ENCODE measurements at places on chromosomes 3 and 15.

DNA sequence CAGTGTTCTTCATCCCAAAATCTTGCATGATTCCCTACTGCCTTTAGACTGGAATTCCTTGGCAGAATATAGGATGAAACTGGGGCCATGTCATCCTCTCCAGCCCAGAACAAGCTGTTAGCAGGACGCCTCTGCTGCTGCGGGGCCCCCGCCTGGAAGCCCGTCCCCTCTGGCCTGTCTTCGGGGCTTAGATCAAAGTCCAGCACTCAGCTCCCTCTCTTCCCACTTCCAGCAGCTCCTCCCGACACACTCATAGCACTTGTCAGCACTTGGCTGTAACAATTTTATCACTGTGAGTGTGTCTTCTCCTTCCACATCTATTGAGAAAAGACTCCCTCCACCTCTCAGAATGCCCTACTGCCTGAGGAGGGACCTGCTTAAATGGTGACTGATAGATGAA lies 112.0 kb upstream of the HACD2 start:
- H3K27ac ChIP-seq: no peak overlapping the region
- no peak for DNase-seq
- no peaks in the 10 kb centered on the region for H3K4me1 ChIP-seq

- no peak overlapping the region for H3K27ac ChIP-seq
- H3K36me3 ChIP-seq: no peaks in the 10 kb centered on the region
- peaks cover 18% of the 10 kb centered on the region for H3K27me3 ChIP-seq
These were observed 56.0 kb upstream of the DYNC1LI1 start for GRCh38 chr3:32626631-32627030.

- no peak overlapping the region for H3K4me3 ChIP-seq
- no peak overlapping the region for H3K27ac ChIP-seq
- H3K36me3 ChIP-seq: peaks cover 26% of the 10 kb centered on the region
- H3K27me3 ChIP-seq: no peaks in the 10 kb centered on the region
These were observed 117.9 kb downstream of the LRRC28 start for GRCh38 chr15:99369196-99369595.

DNA sequence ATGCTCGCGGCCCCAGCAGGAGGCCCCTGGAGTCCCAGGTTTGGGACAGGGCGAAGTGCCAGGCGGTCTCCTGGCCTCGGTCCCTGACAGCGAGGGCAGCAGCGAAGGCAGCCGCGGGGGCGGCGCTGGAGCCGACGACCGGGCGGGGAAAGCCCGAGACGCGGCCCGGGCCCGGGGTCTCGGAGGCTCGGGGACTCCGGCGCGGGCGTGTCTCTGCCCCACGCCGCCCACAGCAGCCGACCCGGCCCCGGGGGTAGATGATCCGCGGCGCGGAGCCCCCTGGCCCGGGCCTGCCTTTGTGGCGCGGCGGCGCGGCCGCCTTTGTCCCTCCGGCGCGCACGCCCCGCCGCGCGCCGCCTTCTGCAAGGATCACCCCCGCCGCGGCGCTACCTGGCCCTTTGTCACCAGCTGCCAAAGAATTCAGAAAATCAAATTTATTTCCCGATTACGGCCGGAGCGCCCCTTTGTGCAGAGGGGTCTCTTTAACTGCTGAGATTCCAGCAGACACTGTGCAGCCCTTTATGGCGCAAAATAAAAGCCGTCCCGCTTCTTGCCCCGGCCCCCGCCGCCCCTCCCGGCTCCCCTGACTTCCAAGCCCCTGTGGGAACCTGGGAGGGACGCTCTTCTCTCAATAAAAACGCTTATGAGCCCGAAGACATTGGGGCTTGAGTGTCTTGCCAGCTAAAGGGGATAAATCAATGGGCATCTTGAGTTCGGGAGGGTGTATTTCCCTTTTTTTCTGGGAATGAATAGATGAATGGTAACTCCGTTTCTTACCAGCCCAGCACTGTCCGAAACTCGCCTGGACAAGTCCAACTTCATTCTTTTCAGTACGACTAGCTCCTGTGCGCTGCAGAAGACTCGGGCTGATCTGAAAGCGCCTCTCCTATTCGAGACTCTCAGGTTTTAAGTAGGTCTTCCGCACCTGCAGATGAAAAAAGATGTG lies 68.4 kb downstream of the HES1 start:
- H3K4me3 ChIP-seq: peak overlapping the region; percentile 76
- H3K4me1 ChIP-seq: peaks cover 39% of the 10 kb centered on the region
- H3K36me3 ChIP-seq: peaks cover 3% of the 10 kb centered on the region
- H3K27ac ChIP-seq: no peak overlapping the region
- H3K27me3 ChIP-seq: peaks cover 37% of the 10 kb centered on the region

- H3K27me3 ChIP-seq: peaks cover 11% of the 10 kb centered on the region
- H3K4me1 ChIP-seq: peaks cover 38% of the 10 kb centered on the region
- no peak overlapping the region for H3K4me3 ChIP-seq
These were observed 85.0 kb downstream of the CCNL1 start for GRCh38 chr3:157074981-157075380.

DNA sequence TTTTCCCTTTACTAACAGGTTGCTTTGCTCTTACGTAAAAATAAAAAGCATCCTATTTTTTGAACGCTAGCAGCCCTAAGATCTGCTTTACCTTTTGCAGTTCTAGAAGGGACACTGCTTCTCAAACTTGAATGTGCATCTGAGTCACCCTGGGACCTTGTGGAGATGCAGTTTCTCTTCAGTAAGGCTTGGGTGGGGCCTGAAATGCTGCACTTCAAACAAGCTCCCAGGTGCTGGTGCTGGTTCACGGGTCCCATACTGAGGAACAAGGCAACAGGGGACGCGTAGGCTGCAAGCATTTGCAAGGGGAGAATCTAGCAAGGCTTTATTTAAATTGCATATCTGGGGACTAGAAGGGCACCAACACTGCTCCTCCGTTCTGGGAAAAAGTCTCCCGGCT lies 30.0 kb downstream of the MB21D2 start:
- peak overlapping the region; percentile 83 for H3K27ac ChIP-seq
- H3K4me3 ChIP-seq: no peak overlapping the region
- peak; percentile 36 for DNase-seq
- peaks cover 16% of the 10 kb centered on the region for H3K36me3 ChIP-seq
- no peaks in the 10 kb centered on the region for H3K27me3 ChIP-seq

DNA sequence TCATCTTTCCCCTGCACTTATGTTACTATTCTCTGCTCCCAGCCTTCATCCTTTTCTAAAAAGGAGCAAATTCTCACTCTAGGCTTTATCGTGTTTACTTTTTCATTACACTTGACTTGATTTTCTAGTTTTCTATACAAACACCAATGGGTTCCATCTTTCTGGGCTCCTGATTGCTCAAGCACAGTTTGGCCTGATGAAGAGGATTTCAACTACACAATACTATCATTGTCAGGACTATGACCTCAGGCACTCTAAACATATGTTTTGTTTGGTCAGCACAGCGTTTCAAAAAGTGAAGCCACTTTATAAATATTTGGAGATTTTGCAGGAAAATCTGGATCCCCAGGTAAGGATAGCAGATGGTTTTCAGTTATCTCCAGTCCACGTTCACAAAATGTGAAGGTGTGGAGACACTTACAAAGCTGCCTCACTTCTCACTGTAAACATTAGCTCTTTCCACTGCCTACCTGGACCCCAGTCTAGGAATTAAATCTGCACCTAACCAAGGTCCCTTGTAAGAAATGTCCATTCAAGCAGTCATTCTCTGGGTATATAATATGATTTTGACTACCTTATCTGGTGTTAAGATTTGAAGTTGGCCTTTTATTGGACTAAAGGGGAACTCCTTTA lies 86.2 kb downstream of the TGFBR2 start:
- no peak overlapping the region for H3K4me3 ChIP-seq
- peaks cover 65% of the 10 kb centered on the region for H3K4me1 ChIP-seq
- peak overlapping the region; percentile 75 for H3K27ac ChIP-seq
- no peaks in the 10 kb centered on the region for H3K27me3 ChIP-seq

DNA sequence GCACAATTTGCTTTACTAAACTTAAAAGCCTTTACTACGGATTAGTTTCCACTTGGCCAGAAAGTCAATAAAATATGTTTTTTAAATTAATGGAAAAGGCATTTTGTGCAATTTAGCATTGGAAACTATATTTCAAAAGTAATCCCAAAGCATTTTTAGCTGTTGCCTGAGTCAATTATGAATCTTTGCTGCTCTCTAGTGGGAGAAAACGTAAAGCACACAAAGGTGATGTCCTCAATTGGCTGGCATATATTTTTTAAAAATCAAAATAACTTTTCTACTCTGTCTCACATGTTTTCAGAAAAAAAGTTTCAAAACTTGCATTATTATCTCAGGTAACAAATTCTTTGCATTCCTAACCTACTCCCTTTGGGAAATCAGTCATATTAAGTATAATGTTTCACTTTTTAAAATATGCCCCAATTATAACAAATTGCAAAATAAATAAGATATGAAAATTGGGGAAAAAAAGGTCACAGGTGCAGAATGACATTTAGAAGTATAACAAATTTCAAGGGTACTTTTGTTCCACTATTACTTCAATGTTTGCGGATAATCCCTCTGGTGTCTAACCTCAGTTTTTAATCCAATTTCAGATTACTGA lies 47.2 kb upstream of the TEX55 start:
- no peak overlapping the region for H3K4me3 ChIP-seq
- no peak overlapping the region for H3K27ac ChIP-seq
- DNase-seq: no peak
- peaks cover 5% of the 10 kb centered on the region for H3K27me3 ChIP-seq

DNA sequence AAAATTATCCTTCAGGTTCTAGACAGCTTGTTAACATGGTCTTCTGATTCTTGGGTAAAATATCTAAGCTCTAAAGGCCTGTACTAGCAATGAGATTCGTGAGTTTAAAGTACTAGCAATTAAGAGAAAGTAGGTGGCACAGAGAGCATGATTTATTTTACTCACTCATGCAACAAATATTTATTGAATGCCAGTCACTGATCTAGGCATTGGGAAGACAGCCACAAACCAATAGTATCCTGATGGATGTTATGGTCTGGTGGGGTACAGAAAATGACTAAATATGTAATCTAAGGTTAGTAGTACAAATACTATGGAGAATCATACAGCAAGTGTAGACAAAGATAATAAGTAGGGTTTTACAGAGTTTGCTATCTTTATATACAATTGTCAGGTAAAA lies 751.3 kb downstream of the ZNF385D start:
- no peak for DNase-seq
- no peaks in the 10 kb centered on the region for H3K36me3 ChIP-seq
- no peak overlapping the region for H3K4me3 ChIP-seq
- H3K4me1 ChIP-seq: no peaks in the 10 kb centered on the region
- no peak overlapping the region for H3K27ac ChIP-seq
- no peaks in the 10 kb centered on the region for H3K27me3 ChIP-seq

DNA sequence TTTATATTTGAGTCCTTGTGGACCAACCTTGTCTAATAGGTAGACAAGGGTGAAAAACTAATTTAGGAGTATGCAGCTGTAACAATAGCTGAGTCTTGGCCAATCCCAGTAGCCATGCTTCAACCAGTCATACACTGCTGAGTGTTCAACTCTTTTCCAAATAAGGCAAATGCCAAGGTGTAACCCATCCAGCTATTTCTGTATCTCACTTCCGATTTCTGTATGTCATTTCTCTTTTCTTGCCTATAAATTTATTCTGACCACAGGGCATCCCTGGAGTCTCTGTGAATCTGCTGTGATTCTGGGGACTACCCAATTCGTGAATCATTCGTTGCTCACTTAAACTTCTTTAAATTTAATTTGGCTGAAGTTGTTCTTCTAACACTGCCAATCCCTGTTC lies 93.2 kb downstream of the MAGI1 start:
- H3K4me1 ChIP-seq: no peaks in the 10 kb centered on the region
- H3K27me3 ChIP-seq: no peaks in the 10 kb centered on the region
- H3K4me3 ChIP-seq: no peak overlapping the region
- no peak overlapping the region for H3K27ac ChIP-seq
- no peaks in the 10 kb centered on the region for H3K36me3 ChIP-seq

- H3K27me3 ChIP-seq: no peaks in the 10 kb centered on the region
- H3K27ac ChIP-seq: no peak overlapping the region
- no peak for DNase-seq
- peaks cover 3% of the 10 kb centered on the region for H3K4me1 ChIP-seq
These were observed 13.1 kb upstream of the RPL35A start for GRCh38 chr3:197936819-197937384.

GRCh38 chr15:84006421-84006820 lies 229.2 kb upstream of the GOLGA6L4 start:
- DNase-seq: no peak
- no peaks in the 10 kb centered on the region for H3K36me3 ChIP-seq
- H3K4me3 ChIP-seq: no peak overlapping the region
- H3K27ac ChIP-seq: no peak overlapping the region
- H3K4me1 ChIP-seq: no peaks in the 10 kb centered on the region

DNA sequence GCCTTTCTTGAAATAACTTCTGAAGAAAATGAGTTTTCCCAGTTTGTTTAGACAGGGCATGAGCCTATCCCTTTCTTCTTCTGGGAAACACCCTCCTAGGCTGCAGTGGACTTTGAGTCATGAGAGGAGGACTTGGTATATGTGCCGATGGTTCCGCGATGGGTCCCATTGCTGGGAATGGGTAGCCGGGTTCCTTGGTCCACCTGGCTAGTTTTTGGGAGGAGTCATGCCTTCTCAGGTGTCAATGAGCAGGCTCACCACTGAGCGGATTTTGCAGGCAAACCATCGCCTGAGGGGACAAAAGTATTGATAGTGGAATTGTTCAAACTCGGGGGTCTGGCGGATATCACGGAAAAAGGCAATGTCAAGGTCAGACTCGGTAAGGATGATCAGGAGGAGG lies 46.8 kb downstream of the WDR76 start:
- H3K4me3 ChIP-seq: no peak overlapping the region
- H3K27me3 ChIP-seq: no peaks in the 10 kb centered on the region
- no peaks in the 10 kb centered on the region for H3K4me1 ChIP-seq
- peak overlapping the region; percentile 52 for H3K27ac ChIP-seq

DNA sequence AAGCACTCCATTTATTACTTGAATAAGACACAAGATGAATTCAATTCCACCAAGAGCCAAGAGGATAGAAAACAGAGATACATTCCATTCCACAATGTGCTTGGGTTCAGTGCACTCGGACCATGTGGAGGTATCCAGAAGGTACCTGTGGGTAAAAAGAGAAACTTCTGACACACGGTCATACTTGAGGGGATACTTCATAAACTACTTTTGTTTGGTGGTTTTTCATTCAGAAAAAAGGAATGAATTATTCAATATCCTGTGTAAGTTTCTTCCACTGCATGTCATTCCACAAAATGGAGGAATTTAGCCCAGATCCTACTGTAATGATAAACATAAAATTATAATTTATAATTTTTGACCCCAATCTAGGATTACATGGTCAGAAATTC lies 5.7 kb downstream of the TM4SF1 start:
- H3K4me3 ChIP-seq: no peak overlapping the region
- no peaks in the 10 kb centered on the region for H3K4me1 ChIP-seq
- no peaks in the 10 kb centered on the region for H3K27me3 ChIP-seq
- H3K27ac ChIP-seq: no peak overlapping the region
- no peaks in the 10 kb centered on the region for H3K36me3 ChIP-seq

GRCh38 chr3:150146991-150147761 lies 176.5 kb upstream of the PFN2 start:
- DNase-seq: no peak
- no peak overlapping the region for H3K4me3 ChIP-seq
- no peak overlapping the region for H3K27ac ChIP-seq
- no peaks in the 10 kb centered on the region for H3K4me1 ChIP-seq

GRCh38 chr3:50423543-50423942 lies 64.2 kb upstream of the TMEM115 start:
- no peaks in the 10 kb centered on the region for H3K4me1 ChIP-seq
- peaks cover 11% of the 10 kb centered on the region for H3K27me3 ChIP-seq
- no peak for DNase-seq

- H3K36me3 ChIP-seq: no peaks in the 10 kb centered on the region
- no peaks in the 10 kb centered on the region for H3K27me3 ChIP-seq
- no peaks in the 10 kb centered on the region for H3K4me1 ChIP-seq
These were observed 312.2 kb downstream of the CNTN3 start for GRCh38 chr3:74302281-74302680.

Measured in activated naive CD4-positive, alpha-beta T cell treated with anti-CD3 and anti-CD28 coated beads, Interleukin-2, amount 10 ng/mL, durations not matched to agents 7 days and 5 days (primary cell).